ENCODE measurements at places on chromosomes 7 and 10.

DNA sequence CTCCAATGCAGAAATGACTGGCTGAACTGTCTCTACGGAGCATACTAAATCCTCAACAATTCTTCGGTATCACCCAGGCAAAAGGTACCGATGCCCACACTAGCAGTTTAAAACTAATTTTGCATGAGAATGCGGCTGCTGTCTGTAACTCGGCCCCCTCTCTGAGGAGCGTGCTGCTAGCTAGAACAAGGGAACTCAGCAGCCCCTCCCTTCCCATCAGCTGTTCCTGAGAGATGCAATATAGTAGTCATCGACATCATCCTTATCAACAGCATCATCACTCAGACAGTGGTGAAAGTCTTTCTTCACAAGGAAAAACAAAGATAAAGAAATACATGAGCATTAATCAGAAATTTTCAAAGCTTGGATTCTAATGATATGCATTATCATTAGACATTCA is 189.1 kb upstream of the FRMD4A start:
- no peak for DNase-seq

- no peak for DNase-seq
Measured at GRCh38 chr7:114026486-114027089, 107.8 kb upstream of the PPP1R3A start.

- DNase-seq = no peak
Measured at GRCh38 chr10:34292194-34292565, 522.9 kb downstream of the PARD3 start.

DNA sequence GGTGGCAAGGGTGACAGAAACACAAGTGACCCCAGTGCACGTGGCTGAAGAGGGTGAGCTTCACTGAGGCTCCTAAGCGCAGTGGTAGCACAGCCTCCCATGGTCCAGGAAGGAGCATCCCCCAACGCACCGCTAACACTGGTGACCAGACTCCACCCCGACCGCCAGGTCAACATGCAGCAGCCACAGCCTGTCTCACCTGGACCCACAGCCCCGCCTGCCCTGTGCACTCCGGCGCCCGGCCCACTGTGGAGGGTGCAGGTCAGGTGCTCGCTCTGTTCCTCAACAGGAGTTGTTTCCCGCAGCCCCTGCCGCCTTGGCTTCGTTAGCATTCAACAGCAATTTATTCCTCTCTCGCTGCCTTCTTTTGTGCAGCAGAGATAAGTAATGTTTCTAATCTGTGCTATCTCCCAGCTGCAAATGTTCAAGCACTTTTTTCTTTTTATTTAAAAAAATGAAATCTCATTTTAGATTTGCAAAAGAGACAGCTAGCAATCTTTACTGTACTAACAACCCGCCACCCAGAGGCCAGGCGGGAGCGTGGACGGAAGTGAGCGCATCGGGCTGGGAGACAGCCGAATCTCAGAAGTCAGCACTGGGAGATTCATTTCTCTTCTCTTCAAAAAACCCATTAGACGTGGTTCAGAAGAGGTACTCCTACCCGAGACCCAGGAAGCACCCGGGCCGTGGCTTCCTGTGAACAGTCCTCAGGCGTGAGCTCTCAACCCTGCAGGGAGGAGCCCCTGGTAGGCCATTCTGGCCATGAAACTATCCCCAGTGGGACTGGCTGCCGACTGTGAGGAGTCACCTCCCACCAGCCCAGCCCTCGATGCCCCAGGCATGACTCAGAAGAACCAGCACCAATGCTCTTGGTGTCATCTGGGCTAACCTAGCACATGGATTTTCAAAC is 133.4 kb downstream of the MAD1L1 start:
- DNase-seq = peak; percentile 14

DNA sequence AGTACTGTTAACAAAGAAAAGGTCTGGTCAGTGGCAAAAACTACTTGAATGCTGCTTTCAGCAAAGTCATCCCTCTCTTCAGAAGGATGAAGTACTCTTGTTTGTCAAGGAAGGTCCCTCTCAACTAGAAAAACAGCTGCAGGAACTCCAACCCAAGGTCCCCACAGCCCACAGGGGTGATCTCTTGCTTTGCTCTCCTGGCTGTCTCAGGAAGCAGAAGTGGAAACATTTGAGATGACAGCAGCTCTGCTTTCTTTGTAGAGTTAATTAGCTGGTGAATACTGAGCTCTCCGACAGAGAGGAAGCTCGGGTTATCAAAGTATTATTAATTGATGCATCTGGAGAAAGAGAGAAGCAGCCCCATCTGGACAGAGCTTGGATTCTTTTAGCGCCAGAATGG is 25.4 kb upstream of the LRGUK start:
- DNase-seq = no peak

GRCh38 chr7:121371883-121372282 is 24.2 kb downstream of the FAM3C start:
- DNase-seq = no peak

DNA sequence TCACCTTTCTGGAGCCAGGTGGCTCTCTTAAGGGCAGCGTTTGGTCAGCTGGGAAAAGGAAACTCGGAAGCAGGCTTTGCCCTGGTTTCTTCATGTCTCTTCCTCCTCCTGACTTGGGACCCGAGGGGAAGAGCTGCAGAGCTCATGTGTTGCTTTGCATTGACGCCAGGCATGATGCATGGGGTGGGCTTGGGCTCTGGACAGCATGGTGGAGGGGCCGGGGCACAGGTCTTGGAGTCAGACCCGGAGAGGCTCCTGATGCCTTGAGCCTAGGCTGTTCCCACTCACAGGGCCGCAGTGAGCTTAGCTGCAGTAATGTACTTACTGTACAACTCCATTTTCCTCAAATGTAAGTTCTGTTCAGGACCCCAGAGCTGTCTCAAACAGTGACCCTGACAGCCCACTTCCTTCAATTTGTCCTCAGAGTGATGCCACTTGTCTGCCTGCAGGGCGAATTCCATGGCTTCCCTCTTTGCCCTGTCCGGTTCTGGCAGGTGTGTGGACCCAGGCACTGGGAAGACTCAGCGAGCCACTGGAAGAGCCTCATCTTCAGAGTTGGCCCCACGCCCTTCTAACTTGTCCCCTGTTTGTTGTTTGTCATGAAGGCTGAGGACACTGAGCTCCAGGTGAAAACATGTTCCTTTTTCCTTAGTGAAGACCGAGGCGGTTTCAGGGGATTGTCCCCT is 50.2 kb downstream of the ZNF467 start:
- no peak for DNase-seq

GRCh38 chr10:132478341-132479023 is 59.1 kb upstream of the INPP5A start:
- DNase-seq = no peak

DNA sequence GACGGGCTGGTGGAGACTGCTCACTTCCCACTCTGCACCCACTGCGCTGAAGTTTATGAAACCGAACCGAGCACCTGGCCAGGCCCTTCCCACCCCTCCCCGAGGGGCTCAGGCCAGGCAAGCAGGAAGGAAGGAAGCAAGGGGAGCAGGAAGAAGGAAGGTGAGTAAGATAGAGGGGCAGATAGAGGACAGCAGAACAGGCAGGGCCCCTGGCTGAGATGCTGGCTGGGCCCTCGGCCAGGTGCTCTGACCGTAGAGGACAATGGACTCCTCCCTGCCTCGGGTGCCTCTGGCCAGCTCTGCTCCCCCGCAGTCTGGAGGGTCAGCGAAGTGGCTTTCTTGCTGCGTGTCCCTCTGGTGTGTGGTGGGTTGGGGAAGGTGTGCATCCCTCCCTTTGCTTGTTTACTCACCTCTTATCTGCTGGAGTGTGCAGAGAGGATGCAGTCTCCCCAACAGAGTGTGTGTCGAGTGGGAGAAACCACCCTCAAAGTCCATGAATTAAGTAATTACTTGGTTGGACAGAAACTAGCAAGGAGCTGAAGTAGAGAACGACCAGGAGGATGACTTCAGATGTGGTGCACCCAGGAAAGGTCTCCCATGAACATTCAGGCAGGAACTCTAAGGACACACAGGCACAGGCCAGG is 82.8 kb upstream of the PPP2R2D start:
- DNase-seq = no peak

DNA sequence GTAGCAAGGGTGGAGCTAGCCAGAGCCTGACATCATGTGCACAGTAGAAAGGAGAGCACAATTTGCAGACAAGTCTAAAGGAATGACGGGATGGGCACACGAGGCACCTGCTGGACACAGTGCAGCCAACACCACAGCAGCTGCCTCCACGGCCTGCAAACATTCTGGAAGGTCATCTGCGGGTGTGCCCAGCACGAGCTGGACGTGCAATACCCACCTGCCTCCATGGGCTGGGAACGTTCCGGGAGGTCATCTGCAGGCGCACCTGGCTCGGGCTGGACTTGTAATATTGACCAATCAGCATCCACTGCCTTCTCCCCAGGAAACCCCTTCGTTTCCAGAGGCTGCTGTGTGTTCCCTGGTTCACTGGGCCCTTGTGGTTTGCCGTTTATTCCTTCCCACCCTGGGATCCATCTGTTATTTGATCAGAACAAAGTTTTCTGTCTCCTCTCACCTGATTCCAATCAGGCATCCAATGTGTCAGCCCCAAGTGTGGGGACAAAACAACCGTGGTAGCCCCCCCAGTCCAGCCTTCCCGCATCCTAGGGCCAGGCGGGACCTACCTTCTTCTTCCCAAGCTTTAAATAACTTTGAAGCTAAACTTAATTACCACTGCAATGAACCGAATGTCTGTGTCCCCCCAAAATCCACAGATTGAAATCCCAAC is 243.4 kb upstream of the PPP2R2D start:
- DNase-seq = no peak

GRCh38 chr7:90411510-90411909 is 8.2 kb downstream of the CLDN12 start:
- DNase-seq = no peak

GRCh38 chr7:23931633-23932032 is 221.6 kb downstream of the STK31 start:
- DNase-seq = no peak

GRCh38 chr7:139264220-139264619 is 33.2 kb downstream of the UBN2 start:
- DNase-seq = no peak

- no peak for DNase-seq
Measured at GRCh38 chr7:5625938-5626337, 155.5 kb downstream of the RNF216 start.

DNA sequence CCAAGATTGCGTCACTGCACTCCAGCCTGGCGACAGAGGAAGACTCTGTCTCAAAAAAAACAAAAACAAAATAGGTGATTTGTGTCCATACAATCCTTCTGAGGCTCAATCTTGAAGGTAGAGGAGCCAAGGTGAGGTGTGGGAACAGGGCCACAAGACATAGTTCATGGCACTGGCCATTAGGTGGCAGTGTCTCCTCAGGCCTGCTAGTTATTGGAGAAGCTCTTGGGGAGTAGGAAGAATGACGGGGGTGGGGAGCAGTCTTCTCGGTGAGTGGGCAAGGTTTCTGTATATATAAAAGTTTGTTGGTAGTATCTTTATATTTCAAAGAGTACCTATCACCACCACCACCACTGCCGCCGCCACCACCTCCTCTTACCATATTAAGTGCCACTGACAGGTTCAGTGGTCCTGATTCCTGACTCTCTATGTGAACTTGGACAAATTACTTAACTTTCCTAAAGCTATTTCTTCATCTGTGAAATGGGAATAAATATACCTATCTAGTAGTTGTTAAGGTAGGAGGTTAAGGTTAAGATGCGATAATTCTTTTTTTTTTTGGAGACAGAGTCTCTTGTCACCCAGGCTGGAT is 24.0 kb downstream of the CCSER2 start:
- peak; percentile 54 for DNase-seq

DNA sequence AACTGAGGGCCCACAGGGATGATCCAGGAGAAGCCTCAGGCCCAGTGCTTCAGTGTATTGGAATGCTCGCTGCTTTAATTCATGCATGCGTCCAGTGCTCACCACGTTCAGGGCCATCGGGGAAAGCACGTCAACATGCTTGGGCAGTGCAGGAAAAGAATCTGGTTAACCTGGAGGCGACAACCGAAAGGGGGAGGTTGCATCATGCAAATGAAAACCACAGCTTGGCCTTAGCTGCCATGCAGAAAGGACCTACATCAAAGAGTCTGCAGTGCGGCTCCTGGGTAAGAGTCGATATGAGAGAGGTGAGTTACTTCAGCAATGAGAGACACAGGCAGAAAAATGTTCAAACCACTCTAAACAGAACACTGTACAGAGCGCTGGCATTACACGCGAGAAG is 440.1 kb downstream of the KCNMA1 start:
- no peak for DNase-seq

- no peak for DNase-seq
Measured at GRCh38 chr7:120052884-120053382, 220.0 kb upstream of the KCND2 start.

- no peak for DNase-seq
Measured at GRCh38 chr7:24334627-24335026, 50.6 kb downstream of the NPY start.

DNA sequence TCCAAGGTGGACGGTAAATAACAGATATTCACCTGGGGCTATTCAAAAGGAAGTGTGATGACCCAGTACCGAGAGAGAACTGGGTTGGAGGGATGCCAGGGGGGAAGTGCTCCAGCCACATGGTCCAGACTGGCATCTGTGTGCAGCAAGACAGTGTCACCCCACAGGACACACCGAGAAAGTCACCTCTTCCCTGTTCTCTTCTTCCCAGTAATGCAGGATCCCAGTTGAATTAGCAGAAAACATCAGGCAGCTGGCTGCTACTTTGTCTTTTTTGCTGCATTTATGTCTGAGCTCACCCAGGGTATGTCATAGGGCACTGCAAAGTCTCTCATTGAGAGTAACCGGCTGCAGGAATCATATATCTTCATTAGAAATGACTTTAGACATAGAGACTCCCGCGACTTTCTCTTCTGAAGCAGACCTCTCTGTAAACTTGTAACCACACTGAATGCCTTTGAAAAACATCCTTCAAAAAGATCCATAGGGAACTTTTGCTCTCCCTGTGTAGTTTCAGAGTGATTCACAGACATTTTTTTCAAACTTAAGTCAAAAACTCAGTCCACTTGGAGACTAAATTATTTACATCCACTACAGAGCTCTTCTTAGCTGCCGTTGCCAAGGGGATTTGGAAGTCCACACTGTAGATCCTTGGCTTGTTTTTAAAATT is 609.0 kb upstream of the DPP6 start:
- DNase-seq = no peak

- DNase-seq = no peak
Measured at GRCh38 chr10:70759781-70760180, 25.4 kb downstream of the TBATA start.

DNA sequence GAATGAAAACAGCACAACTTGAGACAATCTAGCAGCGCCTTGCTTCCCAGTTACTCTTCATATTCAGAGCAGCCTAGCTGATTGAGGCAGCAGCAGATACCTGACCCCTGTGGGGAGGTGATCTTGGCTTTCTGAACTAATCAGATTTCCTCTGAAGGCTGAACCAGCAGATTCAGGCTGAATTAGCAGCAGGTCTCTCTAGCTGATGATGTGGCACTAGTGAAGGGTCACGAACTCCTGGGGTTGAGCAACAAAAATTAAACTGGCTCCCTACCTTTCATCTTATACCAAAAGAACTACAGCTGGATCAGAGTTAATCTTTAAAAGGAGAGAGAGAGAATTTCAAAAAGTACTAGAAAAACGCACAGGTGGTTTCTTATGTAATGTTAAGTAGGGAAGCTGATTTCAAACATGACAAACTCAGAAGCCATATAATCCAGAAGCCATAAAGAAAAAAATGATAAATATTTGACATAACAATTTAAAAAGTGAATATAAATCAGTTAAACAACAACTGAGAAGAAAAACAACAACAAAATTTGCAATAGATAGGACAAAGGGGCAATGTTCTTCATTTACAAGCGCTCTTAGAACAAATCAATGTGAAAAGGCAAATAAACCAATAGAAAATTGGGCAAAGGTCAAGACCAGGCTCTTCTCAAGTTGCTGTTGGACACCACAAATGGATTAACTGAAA is 13.5 kb downstream of the SLC25A13 start:
- DNase-seq = no peak

GRCh38 chr10:14370894-14371293 is 40.2 kb upstream of the FRMD4A start:
- DNase-seq = no peak
